OCI-LY7 (cell line): ENCODE measurements at places on chromosomes 7 and 10. TPM values are rescaled to one million over a fixed set of nuclear protein-coding genes. Genes with fewer than 3 reads are reported as not detected.

TMEM178B gene
- total RNA-seq, result not detected in 2 replicates

DNAH11 gene
- not detected in 2 replicates for total RNA-seq

PRSS2 gene
- 1.1 TPM in 2 replicates for total RNA-seq

NXPH1 gene
- not detected in 2 replicates for total RNA-seq

DPP6 gene
- not detected in 2 replicates for total RNA-seq

SEMA3E gene
- total RNA-seq, result not detected in 2 replicates

OR2A25 gene
- not detected in 2 replicates for total RNA-seq

PNLIPRP3 gene
- not detected in 2 replicates for total RNA-seq

RET gene
- total RNA-seq, result 0.06 TPM in 1 of 2 replicates, not detected in the other

TET1 gene
- total RNA-seq, result 3.4 and 3.8 TPM in 2 replicates

PLEKHS1 gene
- total RNA-seq, result not detected in 2 replicates

PRSS37 gene
- not detected in 2 replicates for total RNA-seq

CUBN gene
- total RNA-seq, result 0.15 and 0.25 TPM in 2 replicates

PLPP4 gene
- total RNA-seq, result not detected in 2 replicates
